ENCODE measurements at places on chromosomes 12 and 14. TPM values are rescaled to one million over a fixed set of nuclear protein-coding genes. Genes with fewer than 3 reads are reported as not detected.

Gene LRTM2
- not detected for total RNA-seq

Gene ACSM4
- not detected for total RNA-seq

Gene TCL1B
- 1.4 TPM for total RNA-seq

Gene SYNDIG1L
- total RNA-seq = 0.34 TPM

Gene PLA2G1B
- total RNA-seq = not detected

- DNase-seq = no peak
Observed at GRCh38 chr14:58160561-58160960, 8.5 kb upstream of the ARMH4 start.

GRCh38 chr12:54658306-54659264 is 10.4 kb upstream of the DCD start:
- no peak for DNase-seq

DNA sequence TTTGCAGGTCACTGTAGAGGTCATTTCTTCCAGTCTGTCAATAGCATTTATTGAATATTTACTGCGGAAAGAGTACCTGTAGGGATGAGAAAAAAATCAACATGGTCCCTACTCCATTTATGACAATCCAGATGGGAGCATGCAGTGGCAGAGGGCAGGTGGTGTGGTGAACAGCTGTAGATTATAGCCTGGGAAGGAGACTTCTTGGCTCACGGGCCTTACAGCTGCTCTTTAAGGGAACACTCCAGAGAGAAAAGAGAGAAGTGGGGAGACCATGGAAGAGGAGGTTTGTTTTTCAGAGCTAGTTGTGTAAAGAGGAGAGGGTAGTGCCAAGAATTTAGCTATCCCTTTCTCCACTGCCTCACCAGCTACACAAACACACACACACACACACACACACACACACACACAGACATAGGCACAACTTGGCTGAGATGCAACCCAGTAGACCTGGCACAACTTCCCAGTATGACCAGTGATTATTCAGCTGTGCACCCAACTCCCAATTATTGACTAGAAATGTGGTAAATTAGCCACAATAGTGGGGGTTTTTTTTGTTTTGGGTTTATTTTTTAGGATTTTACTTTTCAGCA is 41.0 kb downstream of the GPHB5 start:
- no peak for DNase-seq

DNA sequence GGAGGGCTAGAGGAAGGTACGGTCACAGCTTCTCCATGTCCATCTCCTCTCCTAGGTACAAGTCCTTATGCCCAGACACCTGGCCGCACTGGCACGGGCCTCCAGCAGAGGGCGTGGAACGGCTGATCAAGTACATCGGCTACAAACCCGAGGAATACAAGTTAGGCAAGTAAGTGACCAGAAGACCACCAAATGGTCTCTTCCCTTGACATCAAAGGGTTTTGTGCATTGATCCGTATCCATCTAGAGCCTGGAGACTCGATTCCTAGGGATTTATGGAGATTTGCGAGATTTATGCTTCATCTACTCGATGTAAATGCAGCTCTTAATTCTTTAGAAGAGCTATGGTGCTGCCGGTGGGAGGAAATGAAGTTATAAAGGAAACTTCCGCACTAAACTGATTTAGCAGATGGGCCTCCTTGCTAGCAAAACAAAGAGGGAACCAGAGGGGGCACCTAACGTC is 44.2 kb downstream of the KCTD10 start:
- DNase-seq = peak; percentile 90

- no peak for DNase-seq
Observed at GRCh38 chr14:97071177-97071576, 274.0 kb downstream of the VRK1 start.

- no peak for DNase-seq
Observed at GRCh38 chr12:23564451-23565152, 384.9 kb downstream of the SOX5 start.

- DNase-seq = no peak
Observed at GRCh38 chr12:112422531-112422930, 3.8 kb downstream of the PTPN11 start.

DNA sequence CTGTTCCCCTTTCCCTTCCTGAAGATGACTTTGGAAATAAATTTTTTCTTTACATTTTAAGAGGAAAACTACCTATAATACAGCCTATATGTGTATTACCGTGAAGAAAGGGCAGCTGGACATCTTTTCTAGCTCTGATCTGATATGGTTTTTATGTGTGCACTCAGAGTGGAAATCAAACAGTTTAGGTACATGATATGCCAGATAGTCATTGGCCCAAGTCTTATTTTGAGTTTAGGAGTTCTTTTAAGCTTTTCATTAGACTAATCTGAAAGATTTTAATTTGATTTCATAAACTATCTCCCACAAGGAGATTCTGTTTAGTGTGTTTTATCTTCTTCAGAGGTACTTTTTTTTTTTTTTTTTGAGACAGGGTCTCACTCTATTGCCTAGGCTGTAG is 48.8 kb downstream of the KIAA0586 start:
- DNase-seq = no peak

DNA sequence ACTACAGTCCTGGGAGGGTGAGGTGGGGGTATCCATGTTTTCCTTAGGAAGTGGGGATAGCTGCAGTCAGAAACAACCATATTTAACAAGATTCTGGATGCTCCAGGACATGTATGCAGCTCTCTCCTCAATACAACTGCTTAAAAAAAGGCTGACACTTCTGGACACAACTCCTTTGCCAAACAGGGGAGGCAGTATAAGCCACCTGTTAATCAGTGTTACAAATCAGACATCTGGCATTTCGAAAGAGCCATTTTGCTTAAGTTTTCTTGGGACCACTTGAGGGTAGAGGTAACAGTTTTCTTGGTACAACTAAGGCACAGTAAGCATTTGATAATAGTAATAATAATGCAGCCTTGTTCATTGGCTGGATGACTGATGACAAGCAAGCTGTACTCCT is 47.1 kb downstream of the RPGRIP1 start:
- no peak for DNase-seq

DNA sequence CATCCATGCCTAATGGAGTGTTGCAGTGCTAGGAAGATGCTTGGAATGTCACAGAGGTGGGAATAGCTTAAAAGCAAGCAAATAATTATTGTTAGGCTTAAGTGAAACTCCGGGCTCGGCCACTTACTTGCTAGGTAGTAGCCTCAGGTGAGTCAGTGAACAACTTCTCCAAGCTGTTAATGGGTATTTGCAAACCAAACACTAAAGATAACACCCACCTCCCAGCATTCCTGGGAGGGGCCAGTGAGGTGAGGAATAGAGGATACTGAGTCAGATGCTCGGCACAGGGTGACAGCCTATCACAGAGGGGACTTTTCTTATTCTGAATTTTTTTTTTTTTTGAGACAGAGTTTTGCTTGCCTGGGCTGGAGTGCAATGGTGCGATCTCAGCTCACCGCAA is 151.2 kb upstream of the RFLNA start:
- no peak for DNase-seq

GRCh38 chr12:125083072-125083471 is 17.8 kb downstream of the AACS start:
- DNase-seq = no peak

DNA sequence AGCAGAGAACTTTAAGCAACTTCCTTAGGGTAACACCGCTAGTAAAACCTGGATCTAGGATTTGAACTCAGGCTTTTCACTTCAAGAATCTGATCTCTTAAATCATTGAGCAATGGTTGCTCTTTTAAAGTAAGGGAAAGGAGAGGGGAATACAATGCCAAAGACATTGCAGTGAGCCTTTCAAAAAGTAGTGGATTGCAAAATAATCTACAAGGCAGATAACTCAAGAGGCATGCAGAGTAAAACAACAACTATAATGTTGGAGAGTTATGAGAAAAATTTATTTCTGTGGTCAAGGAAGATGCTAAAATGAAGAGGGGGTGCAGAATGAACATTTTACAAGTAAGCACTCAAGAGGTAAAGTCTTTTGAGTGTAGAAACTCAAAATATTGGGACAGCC is 432.6 kb downstream of the C12orf50 start:
- DNase-seq = no peak

- no peak for DNase-seq
Observed at GRCh38 chr12:101738920-101739665, at the start of gene SYCP3. Gene SYCP3, minus strand, starts transcription at chr12:101739462. Its CDS starts 1,527 bp downstream, at chr12:101737935.

GRCh38 chr12:71465796-71466195 is 26.2 kb downstream of the LGR5 start:
- DNase-seq = no peak

- no peak for DNase-seq
Observed at GRCh38 chr14:27642251-27642866, 1044.5 kb upstream of the NOVA1 start.

GRCh38 chr12:42568952-42569915 is 20.3 kb downstream of the PRICKLE1 start:
- no peak for DNase-seq

DNA sequence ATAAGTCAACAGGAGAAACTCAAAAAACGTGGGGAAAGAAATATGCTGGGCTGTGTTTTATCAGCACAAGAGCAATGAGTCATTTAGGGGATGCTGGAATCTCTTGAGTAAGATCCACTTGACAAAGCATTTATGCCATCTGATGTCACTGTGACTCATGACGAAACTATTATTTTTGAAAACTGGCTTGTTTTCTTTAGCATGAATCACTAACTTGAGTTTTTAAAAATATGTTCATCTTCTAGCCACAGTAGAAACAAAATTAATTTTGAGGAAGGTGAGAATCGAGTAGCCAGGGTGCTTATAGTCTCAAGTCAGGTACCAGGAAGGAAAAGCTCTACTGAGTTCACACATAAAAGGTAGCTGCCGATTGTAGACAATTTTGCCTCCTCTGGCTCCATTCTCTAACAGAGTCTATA is 456.2 kb upstream of the MGAT4C start:
- no peak for DNase-seq

DNA sequence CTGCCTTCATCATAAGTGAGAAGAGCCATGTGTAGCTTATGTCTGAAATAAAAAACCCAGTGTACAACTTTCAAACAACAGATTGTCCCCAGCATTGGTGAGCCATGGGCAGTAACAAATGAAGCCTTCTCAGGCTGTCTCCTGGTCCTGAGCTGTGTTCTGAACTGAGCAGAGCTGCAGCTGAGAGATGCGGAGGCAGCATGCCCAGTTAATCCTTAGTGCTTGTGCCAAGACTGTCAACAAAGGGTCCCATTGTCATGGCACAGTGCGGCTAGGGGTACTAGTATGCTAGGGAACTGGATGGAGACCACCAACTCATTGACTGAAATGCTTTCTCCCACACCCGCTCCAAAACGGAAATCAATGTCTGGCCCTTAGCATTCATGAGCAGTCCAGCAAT is 154.3 kb downstream of the RMST start:
- DNase-seq = no peak

DNA sequence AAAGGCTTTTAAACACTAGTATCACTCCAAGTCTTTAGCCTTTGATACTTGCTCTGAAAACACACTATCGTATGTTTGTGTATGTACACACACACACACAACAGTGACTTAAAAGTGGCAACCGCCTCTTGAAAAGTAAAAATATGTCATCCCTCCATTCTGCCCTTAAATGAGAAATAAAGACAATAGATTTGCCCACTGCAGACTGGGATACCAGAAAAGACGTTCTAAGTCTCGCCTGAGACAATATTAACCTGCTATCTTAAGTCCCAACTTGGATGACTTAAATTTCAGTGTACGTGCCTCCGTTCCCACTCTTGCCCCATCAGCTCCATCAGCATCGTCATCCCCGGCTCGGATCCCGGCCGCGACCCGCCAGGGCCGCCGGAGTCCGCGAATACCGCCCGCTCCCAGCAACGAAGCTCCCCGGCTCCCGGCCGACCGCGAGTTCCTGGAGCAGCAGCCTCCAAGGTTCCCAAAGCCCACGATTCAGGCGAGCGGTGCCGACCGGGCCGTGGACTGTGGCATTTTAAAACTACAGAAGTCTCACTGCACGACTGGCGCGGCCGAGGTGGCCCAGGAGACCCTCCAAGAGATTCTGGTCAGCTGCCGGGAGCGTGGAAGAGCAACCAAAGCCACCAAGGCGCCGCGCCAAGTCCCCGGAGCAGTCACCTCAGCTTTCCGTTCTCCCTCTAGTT is 2.8 kb upstream of the ARID2 start:
- DNase-seq = peak; percentile 64

GRCh38 chr14:95959317-95959716 is 79.8 kb upstream of the C14orf132 start:
- DNase-seq = no peak

DNA sequence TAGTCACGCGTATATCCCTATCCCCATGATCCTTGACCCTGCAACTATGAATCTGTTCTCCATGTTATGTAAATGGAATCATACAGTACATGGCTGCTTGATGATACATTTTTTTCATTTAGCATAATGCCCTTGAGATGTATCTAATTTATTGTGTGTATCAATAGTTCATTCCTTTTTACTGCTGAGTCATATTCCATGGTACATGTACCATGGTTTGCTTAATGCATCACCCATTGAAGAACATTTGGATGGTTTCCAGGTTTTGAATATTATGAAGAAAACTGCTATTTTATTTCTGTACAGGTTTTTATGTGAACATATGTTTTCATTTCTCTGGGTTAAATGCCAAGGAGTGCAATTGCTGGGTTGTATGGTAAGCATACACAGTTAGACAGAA is 4.0 kb upstream of the RNASE10 start:
- DNase-seq = no peak

GRCh38 chr14:30443368-30444007 is 115.5 kb upstream of the G2E3 start:
- no peak for DNase-seq

GRCh38 chr12:107393043-107393717 is 292.4 kb upstream of the PWP1 start:
- DNase-seq = no peak

GRCh38 chr12:89984846-89985245 is 276.2 kb upstream of the ATP2B1 start:
- DNase-seq = no peak

- DNase-seq = no peak
Observed at GRCh38 chr12:42145197-42145549, 499 bp upstream of the GXYLT1 start.

GRCh38 chr14:47220096-47220495 is 455.3 kb downstream of the MDGA2 start:
- no peak for DNase-seq
